ENCODE measurements at places on chromosomes 7 and 10.

GRCh38 chr10:118742782-118743181, 12.0 kb downstream of the CACUL1 start:
- DNase-seq, result no peak

DNA sequence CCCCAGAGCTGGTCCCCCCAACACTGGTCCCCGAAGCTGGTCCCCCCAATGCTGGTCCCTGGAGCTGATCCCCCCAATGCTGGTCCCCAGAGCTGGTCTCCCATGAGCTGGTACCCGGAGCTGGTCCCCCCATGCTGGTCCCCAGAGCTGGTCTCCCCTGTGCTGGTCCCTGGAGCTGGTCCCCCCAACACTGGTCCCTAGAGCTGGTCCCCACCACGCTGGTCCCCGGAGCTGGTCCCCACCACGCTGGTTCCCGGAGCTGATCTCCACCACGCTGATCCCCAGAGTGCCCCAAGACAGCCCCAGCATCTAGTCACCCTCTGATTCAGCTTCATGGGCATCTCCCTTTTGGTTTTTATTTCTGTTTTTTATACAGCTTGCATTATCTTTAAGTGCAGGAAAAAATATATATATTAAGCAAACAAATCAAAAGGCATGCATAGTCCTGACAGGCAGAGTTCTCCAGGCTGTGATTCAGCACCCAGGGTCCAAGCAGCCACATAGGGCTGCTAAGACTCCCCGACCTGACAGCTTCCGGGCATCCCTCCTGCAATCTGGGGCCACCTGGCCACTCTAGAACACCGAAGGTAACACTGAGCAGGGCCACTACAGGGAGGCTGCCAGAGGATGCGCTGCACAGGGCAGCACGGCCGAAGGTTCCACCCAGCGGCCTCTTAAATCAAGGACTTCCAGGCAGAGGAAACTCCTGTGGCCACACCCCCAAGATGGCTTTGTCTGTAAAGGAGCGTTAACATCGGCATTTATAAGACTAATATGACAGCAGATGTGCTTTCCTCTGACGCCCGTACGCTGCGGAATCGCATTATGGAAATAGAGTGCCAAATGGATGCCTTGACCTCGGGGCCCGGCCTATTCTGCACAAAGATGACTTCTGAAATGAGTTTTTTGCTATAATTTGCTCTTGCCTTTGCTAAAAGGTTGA, 215.0 kb downstream of the PTPRN2 start:
- no peak for DNase-seq

- no peak for DNase-seq
Measured at GRCh38 chr7:94274828-94275227, 119.9 kb upstream of the COL1A2 start.

DNA sequence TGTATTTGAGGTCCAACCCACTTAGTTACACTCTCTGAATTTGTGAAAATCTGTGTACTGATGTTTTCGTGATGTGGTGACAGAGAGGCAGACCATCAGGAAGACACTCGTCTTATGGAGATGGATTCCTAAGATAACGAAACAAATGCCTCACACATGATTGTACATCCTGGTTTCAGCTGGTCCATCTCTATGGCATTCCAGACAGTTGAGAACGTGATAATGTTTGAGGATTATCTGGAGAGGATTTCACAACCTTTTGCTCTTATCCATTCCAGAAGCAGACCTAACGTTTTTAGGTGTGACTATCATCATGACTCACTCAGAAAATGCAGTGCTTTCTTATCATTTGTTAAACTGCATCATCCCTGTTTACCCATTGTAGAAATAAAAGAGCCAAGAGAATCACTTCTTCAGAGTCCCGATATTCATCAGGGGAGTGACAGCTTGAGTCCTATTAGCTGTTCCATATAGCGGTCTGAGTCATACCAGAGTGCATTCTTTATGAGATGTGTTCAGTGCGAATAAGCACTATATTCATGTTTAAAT, 74.5 kb downstream of the BMPER start:
- no peak for DNase-seq

- no peak for DNase-seq
Measured at GRCh38 chr7:116779931-116780330, 82.5 kb upstream of the CAPZA2 start.

DNA sequence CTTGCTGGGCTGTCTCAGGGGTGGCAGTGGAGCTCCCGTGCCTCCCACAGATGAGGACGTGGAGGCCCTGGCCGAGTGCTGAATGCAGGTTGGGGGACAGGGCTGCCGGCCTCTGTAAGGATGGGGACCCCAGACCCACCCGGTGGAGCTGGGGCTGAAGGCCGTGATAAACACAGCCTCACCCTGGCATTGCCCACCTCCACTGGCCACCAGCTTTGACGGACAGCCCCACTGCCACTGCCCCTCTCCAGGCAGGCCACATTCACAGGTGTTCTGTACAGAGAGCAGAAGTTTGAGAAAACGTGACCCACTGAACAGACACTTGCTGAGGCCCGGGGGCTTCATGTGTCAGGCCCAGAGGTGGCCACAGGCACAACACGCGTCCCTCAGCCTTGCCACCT, 126.2 kb downstream of the LHPP start:
- DNase-seq, result no peak

GRCh38 chr10:58424176-58424575, 39.0 kb downstream of the TFAM start:
- DNase-seq, result no peak

- no peak for DNase-seq
Measured at GRCh38 chr7:50151661-50152060, 58.6 kb upstream of the ZPBP start.

DNA sequence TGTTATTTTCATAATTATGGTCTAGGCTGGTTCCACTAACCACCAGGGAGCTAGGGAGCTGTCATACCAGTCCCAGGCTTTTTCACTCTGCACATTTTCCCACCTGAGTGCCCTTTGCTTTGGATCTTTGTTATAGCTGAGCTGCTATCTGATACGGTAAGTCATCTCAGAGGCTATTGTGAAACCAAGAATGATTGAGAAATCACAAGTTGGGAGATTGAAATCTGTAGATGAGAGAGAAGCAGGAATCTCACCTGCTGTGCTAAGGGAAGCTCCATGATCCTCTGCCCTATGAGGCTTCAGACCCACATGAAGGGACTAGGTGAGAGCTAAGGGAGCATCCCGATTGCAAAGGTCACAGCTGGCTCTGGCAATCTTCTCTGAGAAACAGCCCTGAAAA, 307.8 kb downstream of the REEP3 start:
- DNase-seq, result no peak

- no peak for DNase-seq
Measured at GRCh38 chr10:95187617-95188016, 6.4 kb upstream of the ACSM6 start.

GRCh38 chr7:3333861-3334260, 32.8 kb downstream of the SDK1 start:
- DNase-seq, result no peak

DNA sequence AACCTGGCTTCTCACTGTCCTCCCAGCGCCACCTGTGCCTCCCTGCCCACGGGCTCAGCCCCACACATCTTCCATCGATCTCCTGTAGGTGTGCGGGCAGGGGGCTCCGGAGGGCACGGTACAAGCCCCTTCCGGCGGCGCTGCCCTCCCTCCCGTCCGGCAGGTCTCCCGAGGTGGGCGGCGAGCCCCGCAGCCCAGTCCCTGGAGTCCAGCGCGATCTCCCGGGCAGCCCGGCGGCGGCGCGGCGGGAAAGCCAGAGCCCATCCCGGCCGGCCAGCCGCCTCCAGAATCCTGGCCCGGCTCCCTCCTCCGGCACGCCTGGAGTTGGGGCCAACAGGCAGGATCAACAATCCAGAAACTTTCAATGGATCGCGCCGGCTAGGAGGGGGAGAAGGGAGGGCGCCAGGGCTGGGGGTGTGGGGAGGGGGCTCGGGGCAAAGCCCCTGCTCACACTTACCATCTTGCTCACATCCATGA, 100.1 kb downstream of the HIP1 start:
- peak; percentile 29 for DNase-seq
